OCI-LY7 (cell line): ENCODE measurements at places on chromosomes 16 and 17.

GRCh38 chr17:7283471-7284216, 2.1 kb downstream of the SLC2A4 start:
- no peak for DNase-seq

DNA sequence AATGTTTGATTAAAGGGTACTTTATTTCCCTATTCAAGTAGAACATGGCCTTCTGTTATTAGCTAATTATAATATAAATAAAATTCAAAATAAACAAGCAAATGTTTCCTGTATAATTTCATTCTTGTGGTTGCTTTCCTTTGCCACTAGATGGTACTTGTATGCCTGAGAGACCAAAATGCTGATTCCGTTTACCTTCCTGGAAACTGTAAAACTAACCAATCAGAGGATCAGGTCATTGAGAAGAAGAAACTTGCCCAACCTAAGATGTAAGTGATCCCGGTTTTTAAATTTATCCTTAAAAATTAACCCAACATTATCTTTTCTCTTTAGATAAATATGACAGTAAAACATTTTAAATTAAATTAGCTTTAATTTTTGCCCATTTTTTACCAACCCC, 8.1 kb upstream of the ABCA5 start:
- peak; percentile 62 for DNase-seq

GRCh38 chr16:88523309-88524161, 46.7 kb upstream of the ZC3H18 start:
- DNase-seq = no peak

DNA sequence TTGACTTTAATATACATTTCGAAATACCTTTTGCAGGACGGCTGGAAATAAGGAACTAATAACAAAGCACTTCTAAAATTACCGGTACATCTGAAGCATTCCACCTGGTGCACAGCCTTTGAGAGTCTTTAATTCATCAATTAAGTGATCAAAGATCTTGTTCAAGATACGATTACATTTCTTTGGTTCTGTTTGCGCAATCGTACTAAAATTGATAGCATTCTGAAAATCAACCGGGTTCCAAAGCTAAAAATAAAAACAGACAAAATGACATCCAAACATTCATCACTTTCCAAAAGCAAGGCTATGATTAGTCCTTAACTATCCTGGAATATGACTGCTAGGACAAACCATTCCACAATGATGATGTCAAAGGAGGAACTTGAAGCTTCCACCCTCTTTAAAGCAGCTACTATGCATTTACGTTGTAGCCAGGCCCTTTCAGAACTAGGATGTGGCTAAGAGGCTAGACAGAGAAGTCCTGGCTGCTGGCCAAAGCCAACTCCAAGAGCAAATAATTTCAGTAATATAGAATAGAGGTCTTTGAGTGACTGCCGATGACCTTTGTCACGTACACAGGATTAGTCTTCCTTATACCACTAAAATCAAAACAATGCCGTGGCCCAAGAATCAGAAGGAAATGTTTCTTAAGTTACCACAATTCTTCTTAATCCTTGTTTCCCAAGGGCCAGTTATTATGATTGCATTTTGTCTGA, 299.8 kb upstream of the PSMD7 start:
- DNase-seq = no peak

DNA sequence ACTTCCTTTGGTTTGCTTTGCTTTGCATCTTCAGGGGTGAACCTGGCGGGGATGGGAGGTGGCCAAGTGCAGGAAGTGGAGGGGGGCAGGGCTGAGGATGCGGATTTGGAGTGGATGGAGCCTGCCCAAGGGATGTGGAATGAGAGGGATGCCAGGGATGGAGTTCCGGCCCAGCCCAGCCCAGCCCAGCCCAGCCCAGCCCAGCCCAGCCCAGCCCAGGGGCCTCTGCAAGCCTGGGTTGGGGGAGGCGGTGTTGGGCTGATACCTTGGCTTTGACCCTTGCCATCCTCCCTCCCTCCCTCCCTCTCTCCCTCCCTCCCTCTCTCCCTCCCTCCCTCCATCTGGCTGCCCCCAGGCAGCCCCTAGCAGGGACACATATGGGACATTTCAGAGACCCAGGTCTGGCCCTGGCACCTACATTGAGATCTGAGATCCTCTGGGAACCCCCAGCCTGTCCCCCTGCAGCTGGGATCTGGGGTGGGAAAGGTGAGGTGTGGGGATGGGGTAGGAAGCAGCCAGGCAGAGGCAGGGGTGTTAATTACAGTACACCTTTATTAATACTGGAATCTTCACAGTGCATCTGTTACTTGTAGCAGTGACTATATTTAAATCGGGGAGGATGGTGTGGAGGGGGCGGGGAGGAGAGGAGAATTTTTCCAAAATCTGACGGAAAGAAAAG, 14.5 kb downstream of the IL34 start:
- DNase-seq = no peak

GRCh38 chr16:70805380-70805779, 4.4 kb upstream of the VAC14 start:
- DNase-seq = no peak

DNA sequence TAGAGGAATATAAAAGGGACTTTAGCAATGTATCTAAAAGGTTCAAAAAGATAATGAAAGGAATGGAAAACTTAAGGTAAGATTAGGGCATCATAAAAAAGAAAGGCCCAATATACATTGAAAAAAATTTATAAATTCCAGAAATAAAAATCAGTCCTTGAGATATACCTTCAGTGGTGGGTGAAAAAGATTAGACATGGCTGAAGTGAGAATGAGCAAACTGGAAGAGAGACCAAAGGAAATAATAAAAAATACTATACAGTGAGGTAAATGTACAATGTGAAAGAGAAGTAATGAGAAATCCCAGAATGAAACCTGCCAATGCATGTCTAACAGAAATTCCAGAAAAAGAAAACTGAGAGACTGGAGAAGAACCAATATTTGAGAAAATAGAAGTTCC, 42.9 kb upstream of the PMFBP1 start:
- no peak for DNase-seq

- DNase-seq = peak; percentile 91
These were observed 44.0 kb downstream of the PLCG2 start for GRCh38 chr16:81823111-81823510.

GRCh38 chr17:51640108-51640622, 379.8 kb downstream of the UTP18 start:
- DNase-seq = peak; percentile 25

DNA sequence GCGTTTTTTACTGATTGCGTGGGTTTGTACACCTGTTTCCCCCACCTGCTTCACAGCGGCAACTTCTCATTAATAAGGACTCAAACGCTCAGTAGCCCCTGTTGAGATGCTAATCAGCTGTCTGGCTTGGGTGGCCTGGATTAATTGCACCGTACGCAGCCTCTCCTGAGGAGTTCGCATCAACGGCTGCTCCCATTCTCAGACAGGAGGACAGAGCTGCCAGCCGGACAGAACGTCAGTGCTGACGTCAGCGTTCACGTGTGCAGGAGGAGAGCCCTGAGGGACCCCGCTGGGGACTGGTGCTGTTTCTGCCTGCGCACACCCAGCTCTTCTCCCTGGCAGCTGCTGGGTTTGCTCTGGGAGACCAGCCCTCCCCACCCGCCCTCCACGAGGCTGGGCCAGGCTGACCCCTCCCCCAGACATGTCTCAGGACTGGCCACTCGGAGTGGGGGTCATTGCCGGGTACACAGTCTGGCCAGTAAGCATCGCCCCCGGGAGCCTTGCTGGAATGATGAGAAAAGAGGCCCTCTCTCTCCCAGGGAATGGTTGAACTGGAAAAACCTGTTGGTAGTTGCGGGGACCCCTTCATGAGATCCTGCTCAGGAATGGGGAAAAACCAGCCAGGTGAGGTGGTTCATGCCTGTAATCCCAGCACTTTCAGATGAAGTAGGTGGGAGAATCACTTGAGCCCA, 5.7 kb upstream of the BANP start:
- DNase-seq = peak; percentile 38
